ENCODE measurements at places on chromosomes 3 and 15. TPM values are rescaled to one million over a fixed set of nuclear protein-coding genes. Genes with fewer than 3 reads are reported as not detected.
A peak's percentile ranks its signal among the peaks of the same experiment; 100 is the strongest.

DNA sequence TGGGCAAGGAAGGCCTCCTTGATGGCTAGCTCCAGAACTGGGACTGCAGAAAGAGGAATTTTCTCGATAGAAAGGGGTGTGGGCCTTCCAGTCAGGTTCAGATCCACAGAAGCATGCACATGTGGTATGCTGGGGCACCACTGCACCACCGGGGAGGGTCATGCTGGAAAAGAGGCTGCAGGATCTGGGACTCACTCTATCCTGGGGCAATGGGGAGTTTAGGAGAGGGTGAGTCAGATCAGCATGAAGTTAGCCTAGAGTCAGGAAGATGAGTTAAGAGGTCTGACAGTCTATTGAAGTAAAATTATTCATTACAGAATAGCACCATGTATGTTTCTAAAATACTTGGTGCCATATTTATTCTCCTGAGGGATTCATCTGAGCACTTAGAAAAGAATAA is 130.2 kb upstream of the TOPAZ1 start:
- no peak overlapping the region for H3K4me3 ChIP-seq

GRCh38 chr15:40558952-40559742 is 5.7 kb downstream of the CCDC32 start:
- no peaks in the 10 kb centered on the region for H3K27me3 ChIP-seq
- peaks cover 2% of the 10 kb centered on the region for H3K36me3 ChIP-seq
- H3K4me1 ChIP-seq = peaks cover 27% of the 10 kb centered on the region
- peak overlapping the region; percentile 54 for H3K27ac ChIP-seq
- DNase-seq = no peak

Gene EPHA6
- not detected for total RNA-seq

Gene DNASE1L3
- total RNA-seq = not detected

Gene GOLIM4
- 1.5 TPM for total RNA-seq

- peaks cover 26% of the 10 kb centered on the region for H3K4me1 ChIP-seq
- peak within 1 kb of the TSS; percentile 98 for H3K27ac ChIP-seq
- peak; percentile 90 for DNase-seq
- H3K4me3 ChIP-seq = peak within 1 kb of the TSS; percentile 98
Observed at GRCh38 chr3:49689046-49689907, at the start of the genes MST1 and RNF123. Gene MST1, minus strand, starts transcription at chr3:49689474. Its CDS starts 783 bp downstream, at chr3:49688691. Gene RNF123, plus strand, starts transcription at chr3:49689557. Its CDS starts 1,609 bp downstream, at chr3:49691166.

DNA sequence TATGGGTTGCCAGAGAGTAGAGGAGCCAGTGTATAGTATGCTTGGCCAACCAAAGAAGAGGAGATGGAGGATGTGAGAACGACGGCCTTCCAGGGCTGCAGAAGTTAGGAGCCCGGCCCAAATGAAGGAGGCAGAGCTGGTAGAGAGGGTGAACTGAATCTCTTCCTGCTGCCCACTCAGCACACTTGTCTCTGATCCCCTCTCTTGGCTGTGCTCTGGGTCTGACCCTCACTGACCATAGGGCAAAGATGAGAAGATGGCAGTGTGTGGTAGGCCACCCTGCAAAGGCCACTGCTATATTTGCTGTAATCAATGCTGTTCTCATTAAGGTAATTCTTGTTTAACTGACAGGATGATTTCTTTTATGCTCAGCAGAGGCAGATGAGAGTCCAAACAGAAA is 256.0 kb downstream of the OCA2 start:
- DNase-seq = no peak
- no peak overlapping the region for H3K27ac ChIP-seq
- no peak overlapping the region for H3K4me3 ChIP-seq
- no peaks in the 10 kb centered on the region for H3K27me3 ChIP-seq

- H3K36me3 ChIP-seq = peaks cover 10% of the 10 kb centered on the region
- DNase-seq = no peak
- peaks cover 29% of the 10 kb centered on the region for H3K4me1 ChIP-seq
- H3K4me3 ChIP-seq = peak overlapping the region; percentile 79
- H3K27me3 ChIP-seq = no peaks in the 10 kb centered on the region
- H3K27ac ChIP-seq = peak overlapping the region; percentile 83
Observed at GRCh38 chr15:72740219-72740618, 43.3 kb downstream of the ADPGK start.

DNA sequence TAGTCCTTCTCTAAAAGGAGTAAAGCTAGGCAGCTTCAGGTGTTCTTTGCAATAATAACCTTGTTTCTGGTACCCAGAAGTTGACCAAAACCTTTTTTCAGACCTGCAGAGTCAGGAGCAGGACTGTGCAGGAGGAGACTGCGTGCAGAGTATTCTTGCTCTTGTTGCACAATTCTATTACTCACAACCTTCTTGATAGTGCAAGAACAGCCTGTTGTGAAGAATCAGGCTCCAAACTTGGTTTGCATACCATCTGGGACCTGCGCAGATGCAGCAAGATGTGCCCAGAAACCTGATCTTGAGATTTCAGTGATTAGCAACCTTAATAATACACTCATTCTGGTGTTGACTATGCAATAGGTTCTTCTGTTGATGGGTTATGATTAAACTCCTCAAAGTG is 111.9 kb downstream of the ATG7 start:
- DNase-seq = no peak
- peaks cover 2% of the 10 kb centered on the region for H3K4me1 ChIP-seq
- H3K27me3 ChIP-seq = no peaks in the 10 kb centered on the region
- H3K4me3 ChIP-seq = no peak overlapping the region
- no peak overlapping the region for H3K27ac ChIP-seq
- H3K36me3 ChIP-seq = peaks cover 5% of the 10 kb centered on the region

GRCh38 chr3:151412989-151413388 is 28.4 kb upstream of the P2RY12 start:
- no peak overlapping the region for H3K27ac ChIP-seq
- no peak for DNase-seq
- H3K27me3 ChIP-seq = peaks cover 14% of the 10 kb centered on the region
- H3K4me1 ChIP-seq = no peaks in the 10 kb centered on the region
- no peak overlapping the region for H3K4me3 ChIP-seq

Gene RPL32
- 3,401 TPM for total RNA-seq

Data from T-helper 17 cell (primary cell).